Metanephros (tissue), 2 donors: ENCODE measurements at places on chromosomes 13 and 19. TPM values are rescaled to one million over a fixed set of nuclear protein-coding genes. Genes with fewer than 3 reads are reported as not detected.

FUT6 gene
- 19.0 TPM for total RNA-seq

CD79A gene
- 4.4 TPM for total RNA-seq

MISP3 gene
- 6.6 TPM for total RNA-seq

LRP3 gene
- 33.0 TPM for total RNA-seq

AP1M2 gene
- total RNA-seq, result 39.8 TPM

WDR62 gene
- 3.2 TPM for total RNA-seq

NLRP7 gene
- 0.06 TPM for total RNA-seq

C19orf73 gene
- not detected for total RNA-seq

TSSK6 gene
- 3.5 TPM for total RNA-seq

UHRF1 gene
- total RNA-seq, result 29.1 TPM

CD33 gene
- 3.9 TPM for total RNA-seq

SIGLEC6 gene
- 0.18 TPM for total RNA-seq

CYP2B6 gene
- total RNA-seq, result 0.41 TPM

RASGRP4 gene
- 2.7 TPM for total RNA-seq

MADCAM1 gene
- 3.6 TPM for total RNA-seq

SIGLEC8 gene
- 0.06 TPM for total RNA-seq

GADD45B gene
- total RNA-seq, result 73.0 TPM

MEDAG gene
- 3.3 TPM for total RNA-seq

PROSER1 gene
- 39.5 TPM for total RNA-seq

ZNF836 gene
- total RNA-seq, result 14.9 TPM

FAM216B gene
- total RNA-seq, result not detected

TINCR gene
- 0.93 TPM for total RNA-seq

GAPDHS gene
- not detected for total RNA-seq

FFAR1 gene
- total RNA-seq, result 0.23 TPM

OR7A5 gene
- not detected for total RNA-seq

ZIC2 gene
- total RNA-seq, result 0.12 TPM

RASL11A gene
- total RNA-seq, result 42.3 TPM

PIBF1 gene
- 16.3 TPM for total RNA-seq

RCBTB2 gene
- total RNA-seq, result 39.8 TPM

NACC1 gene
- 20.8 TPM for total RNA-seq
